ENCODE measurements at places on chromosomes 6 and 20.

- DNase-seq, result no peak
These were observed 8.9 kb downstream of the REV3L start for GRCh38 chr6:111474106-111474505.

- DNase-seq, result no peak
These were observed 8.6 kb upstream of the UBE2J1 start for GRCh38 chr6:89361171-89361570.

DNA sequence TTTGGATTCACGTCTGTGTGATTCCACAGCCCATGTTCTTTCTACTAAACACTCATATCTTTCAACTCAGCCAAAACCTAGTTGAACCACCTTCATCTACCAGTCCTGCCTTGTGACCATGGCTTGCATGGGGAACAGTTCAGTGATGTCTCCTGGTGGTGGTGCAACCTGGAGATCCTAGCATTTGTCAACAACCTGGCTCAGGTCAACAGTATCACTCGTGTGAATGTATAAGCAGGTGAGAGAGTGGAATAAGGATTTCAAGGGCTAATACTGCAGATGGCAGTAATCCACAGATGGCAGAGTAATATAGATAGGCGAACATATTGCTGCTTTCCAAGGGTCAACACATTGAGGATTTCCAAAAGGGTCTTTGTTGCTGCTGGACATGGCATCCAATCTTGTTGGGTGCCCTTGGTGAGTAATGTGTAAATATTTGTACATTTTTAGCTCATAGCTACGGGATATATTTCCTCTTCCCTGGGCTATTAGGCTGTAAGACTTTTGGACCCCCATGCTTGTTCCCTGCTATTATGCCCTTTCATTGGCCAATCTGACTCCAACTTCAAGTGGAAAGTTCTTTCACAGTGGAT, 13.4 kb downstream of the PBOV1 start:
- no peak for DNase-seq

GRCh38 chr6:164108869-164109769, 694.6 kb downstream of the QKI start:
- DNase-seq, result no peak

GRCh38 chr20:62952968-62953838, 694 bp downstream of the SLC17A9 start:
- DNase-seq, result no peak
